ENCODE measurements at places on chromosomes 4 and X.

DNA sequence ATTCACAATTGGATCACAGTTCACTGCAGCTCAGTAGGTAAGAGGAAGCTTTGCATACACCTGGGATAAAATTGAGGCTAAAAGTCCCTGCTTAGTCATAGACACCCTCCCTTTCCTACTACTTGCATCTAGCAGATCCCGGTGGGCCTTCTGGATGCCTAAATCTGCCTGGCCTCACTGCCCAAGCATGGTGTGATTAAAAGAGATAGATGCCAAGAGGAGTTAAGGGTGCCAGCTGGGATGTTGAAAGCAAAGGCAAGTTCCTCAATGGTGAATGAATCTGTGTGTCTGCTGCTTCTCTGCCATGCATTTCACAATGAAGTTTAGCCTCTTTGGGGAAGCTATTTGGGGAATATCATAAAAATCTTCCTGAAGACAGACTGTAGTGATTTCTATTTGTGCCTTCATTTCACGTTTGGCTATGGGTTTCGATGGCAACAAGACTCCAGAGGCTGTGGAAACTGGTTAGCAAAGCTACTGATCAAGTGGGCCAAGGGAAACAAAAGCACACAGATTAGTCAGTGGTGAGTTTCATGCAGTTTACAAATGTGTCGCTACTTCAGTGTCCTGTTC, 534.0 kb downstream of the ANKRD50 start:
- no peak for DNase-seq

DNA sequence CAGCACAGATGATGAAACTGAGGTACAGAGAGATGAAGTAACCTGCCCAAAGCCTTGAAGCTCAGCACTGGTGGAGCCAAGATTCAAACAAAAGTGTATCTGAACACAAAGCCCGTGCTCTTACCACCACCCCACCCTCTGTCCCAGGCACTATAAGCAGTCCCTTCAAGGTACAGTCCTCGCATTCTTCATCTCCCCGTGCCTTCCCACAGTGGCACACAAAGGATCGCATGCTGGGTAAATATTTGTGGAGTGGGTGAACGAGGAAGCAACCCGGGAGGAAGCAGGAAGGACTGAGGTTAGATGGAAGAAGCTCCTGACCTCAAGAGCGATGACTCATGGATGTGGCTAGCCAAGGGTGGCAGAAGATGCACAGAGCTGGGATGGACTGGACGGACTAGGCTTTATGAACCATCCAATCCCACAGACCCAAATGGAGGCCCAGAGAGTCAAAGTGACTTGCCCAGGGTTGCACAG, 18.4 kb downstream of the IQSEC2 start:
- peak; percentile 86 for DNase-seq

DNA sequence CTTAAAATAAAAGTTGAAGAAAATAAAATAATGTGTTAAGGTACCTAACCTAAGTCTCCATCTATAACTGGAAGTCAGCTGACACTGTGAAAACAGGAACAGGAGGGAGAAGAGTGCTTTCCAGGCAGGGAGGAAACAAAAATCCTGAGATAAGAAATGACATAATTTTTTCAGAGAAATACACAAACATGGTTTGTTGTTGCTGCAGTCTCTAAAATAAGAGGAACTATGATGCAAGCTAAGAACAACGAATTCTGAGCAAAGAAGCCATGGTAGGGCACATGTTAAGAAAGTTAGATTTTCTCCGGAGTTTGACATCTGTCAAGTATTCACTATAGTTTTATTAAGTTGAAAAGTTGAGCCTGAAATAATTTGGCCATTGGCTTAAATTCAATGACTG, 26.9 kb downstream of the PAPSS1 start:
- peak; percentile 65 for DNase-seq

DNA sequence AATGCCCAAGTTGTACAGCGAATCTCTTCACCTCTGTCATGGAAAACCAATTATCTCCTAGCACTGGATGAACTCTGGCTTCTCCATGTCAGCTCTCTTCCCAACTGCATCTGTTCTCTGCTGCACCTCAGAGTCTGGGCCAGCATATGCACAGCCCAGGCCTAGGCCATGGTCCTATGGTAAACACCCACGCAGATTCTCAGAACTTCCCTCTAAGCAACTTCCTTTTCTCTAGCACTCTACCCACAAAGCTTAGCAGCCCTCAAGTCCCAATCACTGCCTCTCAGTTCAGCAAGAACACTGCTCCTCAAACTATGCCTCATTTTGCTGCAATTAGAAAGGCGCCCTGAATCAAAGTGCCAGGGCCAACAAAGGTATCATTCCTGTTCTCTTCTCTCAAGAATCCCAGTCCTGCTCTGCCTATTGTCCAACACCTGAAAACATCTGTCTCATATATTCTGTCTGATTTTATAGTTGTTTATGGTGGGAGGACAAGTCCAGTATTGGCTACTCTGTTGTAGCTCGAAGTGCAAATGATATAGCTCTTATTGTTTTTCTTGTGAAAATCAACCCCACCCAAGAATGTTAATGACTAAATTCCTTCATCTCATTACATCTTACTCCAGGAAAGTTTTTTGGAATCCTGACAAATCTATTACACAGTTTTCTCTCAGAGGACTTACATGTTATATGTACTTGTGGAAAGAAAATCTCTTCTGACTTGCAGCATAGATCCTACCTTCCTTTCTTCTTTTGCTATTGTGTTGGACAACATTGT, 85.4 kb downstream of the DCHS2 start:
- peak; percentile 77 for DNase-seq

GRCh38 chr4:125838924-125839323, 524.2 kb downstream of the FAT4 start:
- no peak for DNase-seq

- no peak for DNase-seq
Observed at GRCh38 chr4:183897193-183897592, 7.9 kb upstream of the STOX2 start.

- DNase-seq, result no peak
Observed at GRCh38 chr4:73137121-73137520, 67.6 kb upstream of the COX18 start.
